Esophagus squamous epithelium (tissue), 5 donors: ENCODE measurements at places on chromosomes 7 and 10.

DNA sequence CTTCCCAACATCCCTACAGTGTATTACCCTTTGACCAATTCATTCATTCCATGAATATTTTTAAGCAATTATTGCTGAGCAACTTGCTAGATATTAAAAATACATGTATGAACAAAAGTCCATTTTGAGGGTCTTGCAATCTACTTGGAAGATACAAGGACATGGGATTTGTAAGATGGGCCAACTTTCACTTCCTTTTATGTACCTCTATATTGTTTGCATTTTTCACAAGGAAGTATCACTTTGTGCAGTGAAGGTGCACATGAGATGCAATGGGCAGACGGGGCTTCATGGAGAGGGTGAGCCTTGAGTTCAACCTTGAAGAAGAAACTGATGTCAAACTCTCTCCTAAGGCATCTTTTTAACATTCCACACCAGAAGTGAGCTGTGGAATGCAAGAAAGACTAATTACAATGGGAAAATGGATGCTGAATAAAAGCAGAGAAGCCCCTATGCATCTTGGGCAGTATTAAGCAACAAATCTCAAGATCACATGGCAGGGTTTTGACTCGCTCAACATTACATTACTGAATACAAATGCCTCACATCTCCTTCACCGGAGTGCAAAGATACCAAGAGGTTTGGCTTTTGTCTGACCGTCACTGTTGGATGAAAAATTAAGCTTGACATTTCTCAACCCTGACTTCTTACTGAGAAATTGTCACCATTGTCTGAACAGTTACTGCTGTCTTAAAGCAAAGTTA lies 341.5 kb downstream of the ELMO1 start:
- no peak for DNase-seq

DNA sequence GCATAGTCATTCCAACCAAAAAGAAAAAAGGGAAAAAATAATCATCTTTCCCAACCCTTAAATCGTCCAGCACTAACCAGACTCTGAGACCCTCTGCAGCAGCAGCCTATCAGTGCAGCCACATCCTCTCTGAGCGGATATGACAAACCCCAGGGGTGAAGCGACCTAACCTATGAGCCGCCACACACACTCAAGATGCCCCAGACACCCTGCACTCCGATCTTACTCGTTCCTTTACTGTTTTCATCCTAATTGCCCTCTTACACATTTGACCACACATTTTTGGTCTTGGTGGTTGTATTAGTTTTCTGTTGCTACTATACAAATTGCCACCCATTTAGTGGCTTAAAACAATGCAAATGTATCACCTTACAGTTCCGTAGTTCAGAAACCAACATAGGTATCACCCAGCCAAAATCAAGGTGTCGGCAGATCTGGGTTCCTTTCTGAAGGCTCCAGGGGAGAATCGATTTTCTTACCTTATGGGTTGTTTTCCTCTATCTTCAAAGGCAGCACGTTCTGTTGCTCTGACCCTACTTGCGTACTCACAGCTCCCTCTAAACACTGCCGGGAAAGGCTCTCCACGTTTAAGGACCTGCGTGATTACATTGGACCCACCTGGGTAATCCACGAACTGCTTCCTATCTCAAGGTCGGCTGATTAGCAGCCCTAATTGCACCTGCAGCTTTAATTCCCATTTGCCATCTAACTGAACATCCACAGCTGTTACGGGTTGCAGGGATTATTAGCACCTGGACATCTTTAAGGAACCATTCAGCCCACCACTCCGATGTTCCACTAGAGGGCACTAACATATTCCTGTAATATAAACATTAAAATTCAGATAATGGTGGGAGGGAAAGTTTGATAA lies 37.3 kb upstream of the PRSS1 start:
- DNase-seq: no peak

GRCh38 chr7:33091641-33092191 lies 17.5 kb downstream of the RP9 start:
- no peak for DNase-seq

DNA sequence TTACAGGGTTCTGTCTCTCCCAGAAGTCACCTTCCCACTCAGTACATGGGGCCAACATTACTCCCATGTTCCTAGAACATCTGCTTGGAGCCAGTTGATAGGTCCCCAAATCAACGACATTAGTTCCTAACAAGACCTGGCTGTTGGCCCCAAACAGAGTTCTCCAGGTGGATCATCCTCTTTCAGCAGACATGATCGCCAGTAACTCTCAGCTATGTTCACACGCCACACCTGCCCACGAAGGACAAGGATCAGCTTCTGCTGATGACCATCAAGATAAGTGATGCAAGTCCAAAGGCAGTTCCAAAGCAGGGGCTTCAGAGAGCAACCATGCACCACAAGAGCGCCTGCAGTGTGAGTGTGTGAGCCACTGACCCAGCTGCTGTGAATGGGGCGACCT lies 11.0 kb downstream of the ZNF777 start:
- no peak for DNase-seq

GRCh38 chr7:31069860-31070555 lies 17.9 kb downstream of the ADCYAP1R1 start:
- no peak for DNase-seq

DNA sequence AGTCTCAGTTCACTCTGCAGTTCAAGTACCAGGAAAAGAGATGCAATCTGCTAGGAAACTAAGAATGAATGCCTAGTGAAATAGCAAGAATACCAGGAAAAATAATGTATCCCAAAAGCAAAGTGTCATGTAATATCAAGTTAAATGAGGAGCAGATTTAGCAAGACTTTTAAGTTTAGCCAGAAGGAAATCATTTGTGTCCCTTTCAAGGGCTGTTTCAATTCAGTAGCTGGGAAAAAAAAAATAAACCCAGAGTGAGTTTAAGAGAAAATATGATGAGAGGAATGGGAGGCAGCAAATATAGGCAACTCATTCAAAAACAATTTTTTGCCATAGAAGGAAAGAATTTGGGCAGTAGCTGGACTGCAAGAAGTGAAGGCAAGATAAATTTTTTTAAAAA lies 135.8 kb downstream of the DGKB start:
- DNase-seq: no peak

DNA sequence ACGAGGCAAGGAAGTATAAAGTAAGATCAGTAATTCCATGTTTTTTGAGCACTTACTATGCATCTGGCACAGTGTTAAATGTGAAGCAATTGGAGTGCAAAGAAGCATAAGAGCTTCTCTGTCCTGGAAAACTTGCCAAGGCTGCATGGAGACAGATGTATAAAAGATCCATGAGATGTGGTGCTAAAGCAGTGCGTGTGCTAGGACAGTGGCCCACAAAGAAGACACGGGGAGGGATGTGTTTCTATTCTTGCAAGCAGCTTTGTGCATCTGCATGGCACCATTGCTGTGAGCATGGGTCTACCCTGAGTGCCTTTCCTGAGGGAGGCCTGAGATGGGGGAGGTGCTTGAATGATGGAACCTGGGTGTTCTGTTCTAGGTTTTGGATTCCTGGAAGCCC lies 5.1 kb upstream of the CDHR3 start:
- no peak for DNase-seq

DNA sequence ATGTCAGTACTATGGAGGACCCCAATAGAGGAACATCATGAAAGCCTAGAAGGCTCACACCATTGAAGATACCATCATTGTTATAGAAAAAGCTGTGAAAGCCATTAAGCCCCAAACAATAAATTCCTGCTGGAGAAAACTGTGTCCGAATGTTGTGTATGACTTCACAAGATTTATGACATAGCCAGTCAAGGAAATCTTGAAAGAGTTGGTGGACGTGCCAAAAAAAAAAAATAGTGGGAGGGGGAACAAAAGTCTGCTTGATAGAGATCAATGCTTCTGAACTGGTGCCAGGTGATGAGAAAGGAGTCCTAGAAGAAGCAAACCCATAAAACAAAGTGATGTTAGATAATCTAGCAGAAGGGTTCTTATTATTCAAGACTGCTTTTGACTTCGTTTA lies 41.2 kb downstream of the RALA start:
- DNase-seq: no peak

GRCh38 chr7:81234896-81235295 lies 316.0 kb upstream of the SEMA3C start:
- no peak for DNase-seq

DNA sequence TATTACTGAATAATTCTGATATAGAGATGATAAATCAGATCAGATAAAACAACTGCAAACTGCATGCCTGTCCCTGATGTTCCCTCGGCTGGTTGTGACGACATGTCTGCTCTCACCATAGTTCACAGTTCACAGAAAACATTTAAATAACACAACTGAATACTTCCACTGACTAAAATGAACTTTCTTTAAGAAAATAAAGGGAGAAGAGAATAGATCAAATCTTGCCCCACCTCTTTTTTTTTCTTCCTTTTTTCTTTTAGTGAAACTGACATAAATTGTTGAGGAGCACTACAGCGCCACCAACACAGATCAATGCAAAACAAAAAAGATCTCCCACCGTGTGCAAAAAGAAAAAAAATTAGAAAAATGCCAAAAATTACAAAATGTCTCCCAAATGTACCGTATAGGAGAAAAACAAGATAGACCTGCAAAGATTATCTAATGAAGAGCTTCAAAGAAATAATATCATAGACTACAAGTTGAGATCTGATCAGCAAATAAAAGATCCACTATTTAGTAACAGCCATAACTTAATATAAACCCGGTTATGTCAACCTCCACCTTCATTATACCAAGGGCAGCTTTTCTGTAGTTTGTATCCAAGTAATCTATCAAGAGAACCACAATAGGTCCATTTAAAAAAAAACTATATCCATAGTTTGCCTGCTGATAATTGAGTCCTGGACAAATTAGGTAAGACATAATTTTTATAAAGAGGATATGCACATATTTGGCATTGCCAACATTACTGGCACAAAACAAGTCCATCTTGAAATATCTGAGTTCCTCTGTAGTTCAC lies 30.7 kb upstream of the EPC1 start:
- DNase-seq: no peak

DNA sequence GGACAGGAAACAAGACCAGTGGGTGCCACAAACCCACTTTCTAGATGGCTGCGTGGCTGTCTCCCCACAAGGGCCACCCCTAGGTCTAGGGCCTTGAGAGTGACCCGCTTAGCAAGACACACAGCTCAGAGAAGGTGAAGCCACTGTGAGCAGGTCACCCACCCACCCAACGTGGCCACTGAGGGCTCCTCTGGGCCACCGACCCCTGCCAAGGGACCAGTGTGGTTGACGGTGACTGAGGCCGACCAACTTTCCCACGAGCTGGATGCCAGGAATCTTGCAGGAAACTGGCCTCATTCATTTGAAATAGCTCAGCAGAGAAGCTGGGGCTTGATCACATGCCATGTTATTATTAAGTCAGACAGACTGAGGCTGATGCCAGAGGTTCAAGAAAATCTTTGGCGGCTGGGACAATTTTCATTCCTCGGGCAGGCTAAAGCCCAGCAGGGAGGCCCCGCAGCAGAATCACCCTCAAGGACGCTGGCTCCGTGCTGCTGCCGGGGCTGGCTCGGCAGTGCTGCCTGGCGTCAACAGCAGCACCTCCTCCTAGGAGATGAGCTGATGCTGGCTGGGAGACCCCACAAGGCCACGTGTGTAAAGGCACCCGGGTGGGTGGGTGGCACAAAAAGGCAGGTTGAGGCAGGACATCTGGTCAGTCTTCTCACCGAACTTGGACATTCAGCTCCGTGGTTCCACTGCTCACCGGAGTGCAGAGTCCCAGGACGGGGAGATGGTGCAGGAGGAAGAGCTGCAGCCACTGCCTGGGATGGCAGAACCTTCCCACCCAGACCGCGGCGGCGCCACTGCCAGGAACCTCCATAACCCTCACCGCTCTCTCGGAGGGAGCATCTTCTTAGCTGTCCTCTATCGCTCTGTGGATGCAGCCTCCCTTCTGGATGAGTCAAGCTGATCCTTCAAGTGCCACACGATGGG lies 57.8 kb downstream of the ZRANB1 start:
- no peak for DNase-seq

DNA sequence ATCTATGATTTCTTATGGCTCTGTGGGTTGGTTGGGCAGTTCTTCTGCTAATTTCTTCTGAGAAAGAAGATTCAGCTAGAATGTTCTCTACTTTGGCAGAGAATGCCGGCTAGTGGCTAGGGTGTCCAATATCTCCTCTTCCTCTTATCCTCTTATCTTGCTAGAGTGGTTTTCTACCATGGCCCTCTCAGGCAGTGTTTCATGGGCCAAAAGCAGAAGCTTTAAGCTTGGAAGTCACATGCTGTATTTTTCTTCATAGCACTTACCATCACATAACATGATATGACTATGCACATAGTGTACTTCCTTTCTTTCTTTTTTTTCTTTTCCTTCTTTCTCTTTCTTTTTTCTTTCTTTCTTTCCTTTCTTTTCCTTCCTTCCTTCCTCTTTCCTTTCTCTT lies 140.0 kb downstream of the ITGB8 start:
- no peak for DNase-seq

DNA sequence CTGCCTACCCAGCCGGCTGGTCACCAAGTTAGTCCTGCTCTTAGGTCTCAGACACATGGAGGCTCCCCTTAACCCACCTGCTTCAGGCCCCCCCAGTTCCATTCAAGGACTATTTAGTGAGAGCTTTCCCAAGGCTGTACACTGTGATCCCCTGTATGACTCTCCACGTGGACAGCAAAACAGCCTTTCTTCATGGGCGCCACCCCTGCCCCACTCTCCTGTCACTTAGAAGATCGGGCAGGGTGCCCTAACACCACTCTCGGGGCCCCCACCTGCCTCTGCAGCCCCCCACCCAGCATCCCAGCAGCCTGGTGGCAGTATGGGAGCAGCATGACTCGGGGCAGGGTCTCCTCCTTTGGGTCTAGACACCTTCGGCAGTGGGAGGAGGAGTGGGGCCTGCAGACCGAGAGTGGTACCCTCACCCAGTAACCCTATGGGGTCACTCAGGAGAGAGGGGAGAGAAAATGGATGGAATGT lies 116.6 kb downstream of the PTPN20 start:
- DNase-seq: no peak

DNA sequence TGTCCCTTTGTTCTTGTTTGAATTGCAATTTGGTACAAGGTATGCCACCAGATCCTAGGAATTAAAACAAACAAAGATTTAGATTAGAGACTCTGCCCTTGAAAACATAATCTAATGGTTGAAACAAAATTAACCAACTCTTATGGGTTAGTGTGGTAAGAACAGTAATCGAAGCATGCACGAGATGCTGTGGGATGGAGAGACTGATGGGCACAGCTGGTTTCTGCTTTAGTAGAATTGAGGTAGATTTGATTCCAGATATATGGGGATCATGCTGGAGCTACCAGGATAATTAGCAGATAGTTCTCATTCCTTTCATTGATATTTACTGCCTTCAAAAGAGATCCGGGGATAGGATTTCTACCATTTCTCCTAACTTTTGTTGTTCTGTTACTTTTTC lies 20.4 kb upstream of the SEMA4G start:
- DNase-seq: no peak

DNA sequence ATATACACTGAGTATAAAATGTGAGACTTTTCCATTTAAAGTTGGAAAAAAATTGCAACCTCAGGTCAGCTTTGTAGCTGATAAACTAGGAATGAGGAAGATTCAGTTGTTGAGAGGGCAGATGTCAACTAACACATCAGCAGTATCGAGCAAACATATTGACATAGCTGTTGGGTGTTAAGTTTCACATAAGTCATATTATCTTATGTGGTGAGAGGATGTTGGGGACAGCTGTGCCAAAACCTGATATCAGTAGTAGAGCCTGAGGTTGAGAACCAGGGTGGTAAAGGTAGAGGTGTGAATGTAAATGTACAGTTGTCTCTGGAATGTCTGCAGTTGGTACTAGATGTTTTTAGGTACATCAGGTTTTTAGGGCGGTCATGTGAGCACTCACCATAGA lies 5.0 kb downstream of the ZRANB1 start:
- DNase-seq: no peak
